ENCODE measurements at places on chromosomes 3 and 15.

DNA sequence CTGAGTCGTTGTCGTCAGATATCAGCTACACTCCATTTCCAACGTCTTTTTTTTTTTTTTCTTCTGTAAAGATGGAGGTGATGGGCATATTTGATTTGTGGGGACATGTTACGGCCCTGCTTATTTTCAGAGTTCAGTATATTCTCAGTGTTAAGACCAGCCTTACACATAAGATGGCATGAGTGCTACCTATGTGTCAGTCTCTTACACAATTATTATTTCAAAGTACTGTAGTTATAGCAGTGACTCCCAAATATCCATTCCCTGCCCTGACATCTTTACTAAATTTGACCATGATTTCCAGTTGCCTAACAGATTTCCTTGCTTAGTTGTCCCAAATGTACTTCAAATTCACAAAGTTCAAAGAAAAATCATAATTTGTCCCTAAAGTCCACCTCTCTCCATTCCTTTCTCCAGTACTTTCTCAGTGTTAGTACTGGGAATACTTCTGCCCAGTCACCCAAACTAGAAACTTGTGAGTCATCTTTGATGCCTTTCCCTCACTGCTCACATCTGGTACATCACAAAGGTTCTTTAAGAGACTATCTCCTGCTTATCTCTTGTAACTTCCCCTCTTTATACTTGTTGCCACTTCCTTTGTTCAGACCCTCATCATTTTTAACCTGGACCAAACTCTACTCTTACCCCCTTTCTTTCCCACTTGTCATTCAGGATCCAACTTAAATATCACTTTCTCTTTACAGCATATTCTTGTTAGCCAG, 67.0 kb downstream of the ZNF609 start:
- no peak for DNase-seq

DNA sequence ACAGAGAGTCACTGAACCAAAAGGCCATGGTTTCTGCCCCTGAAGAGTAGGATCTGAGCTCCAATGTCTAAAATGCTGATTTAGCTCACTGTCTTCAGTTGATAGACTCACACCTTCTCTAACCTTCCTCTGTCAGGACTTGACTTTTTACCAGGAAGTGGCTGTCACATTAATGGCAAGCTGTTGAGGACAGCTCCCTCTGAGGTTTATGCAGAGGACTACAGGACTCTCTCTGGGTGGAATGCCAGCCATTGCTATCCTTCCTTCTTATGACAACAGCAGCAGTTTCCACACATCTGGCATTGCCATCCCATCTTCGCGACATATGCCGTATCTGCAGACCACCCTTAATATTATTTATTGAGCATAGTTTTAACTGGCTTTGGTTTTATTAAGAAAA, 103.8 kb upstream of the PRICKLE2 start:
- DNase-seq = no peak

- DNase-seq = no peak
These were observed 17.4 kb downstream of the PDHB start for GRCh38 chr3:58416191-58416590.

DNA sequence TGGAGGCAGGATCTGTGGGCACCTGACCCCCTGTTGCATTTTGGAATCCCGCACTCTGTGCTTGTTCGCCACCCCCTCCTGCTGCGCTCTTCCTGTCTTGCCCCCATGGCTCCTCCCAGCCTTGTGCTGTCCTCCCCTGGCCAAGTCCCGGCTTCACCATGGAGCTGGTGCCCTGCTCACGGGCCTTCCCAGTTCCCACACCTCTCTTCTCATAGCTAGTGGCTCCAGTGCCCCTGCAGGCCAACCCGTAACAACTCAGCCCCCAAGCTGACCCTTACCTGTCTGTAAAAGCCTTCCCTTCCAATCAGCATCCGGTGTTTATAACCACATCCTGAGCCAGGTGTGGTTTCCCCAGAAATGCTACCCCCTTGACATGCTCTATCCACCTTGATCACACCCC, 407.7 kb upstream of the C2CD4B start:
- DNase-seq = no peak

- DNase-seq = no peak
These were observed 22.0 kb downstream of the ASTE1 start for GRCh38 chr3:131004603-131005002.

- peak; percentile 16 for DNase-seq
These were observed 33.3 kb upstream of the PAQR5 start for GRCh38 chr15:69265347-69265955.

DNA sequence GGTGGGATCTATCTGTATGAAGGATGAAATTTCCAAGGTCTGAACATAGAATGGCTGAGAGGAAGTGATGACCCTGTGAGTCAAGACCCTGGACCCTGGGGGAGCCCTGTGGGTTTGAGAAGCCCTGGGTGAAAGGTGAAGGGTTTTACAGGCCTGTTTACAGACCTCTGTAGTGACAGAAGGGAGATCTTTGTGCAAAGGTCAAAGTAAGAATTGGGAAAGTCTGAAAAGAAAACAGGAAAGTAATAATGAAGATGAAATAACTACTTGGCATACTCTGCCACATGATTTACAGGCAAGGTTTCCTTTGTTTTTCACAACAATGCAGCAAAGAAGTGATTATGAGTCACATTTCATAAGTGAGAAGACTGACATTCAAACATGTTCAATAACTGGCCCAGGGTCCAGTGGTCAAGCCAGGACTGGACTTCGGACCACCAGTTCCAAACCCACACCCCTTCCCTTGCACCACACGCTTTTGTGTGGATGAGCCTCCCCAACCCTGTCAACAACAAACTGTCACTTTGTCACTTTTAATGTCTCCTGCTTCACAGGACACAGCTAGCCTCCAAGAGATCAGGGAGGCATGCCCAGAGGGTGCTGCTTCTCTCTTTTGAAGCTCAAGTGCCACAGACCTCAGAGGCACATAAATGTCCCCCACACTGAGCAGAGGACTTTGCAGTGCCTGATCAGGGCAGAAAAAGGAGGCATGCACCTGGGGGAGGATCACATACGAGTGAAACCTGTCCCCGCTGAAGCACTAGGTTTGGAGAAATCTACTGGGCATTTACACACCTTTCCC, 21.5 kb downstream of the CD86 start:
- no peak for DNase-seq

DNA sequence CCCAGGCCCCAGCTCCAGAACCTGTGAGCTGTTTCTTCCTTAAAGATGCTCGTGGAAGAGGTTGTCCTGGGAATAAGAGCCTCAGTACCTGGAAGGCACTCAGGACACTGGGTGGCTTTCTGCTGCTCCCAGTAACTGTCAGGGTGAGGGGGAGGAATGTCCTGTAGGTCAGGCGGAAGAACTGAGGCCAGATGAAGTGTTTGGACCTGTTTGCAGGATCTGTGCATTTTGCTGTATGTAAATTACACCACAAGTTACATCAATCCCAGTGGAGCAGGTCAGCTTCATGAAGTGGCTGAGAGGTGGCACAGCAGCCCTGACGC, 27.1 kb downstream of the HDAC11 start:
- DNase-seq = no peak

DNA sequence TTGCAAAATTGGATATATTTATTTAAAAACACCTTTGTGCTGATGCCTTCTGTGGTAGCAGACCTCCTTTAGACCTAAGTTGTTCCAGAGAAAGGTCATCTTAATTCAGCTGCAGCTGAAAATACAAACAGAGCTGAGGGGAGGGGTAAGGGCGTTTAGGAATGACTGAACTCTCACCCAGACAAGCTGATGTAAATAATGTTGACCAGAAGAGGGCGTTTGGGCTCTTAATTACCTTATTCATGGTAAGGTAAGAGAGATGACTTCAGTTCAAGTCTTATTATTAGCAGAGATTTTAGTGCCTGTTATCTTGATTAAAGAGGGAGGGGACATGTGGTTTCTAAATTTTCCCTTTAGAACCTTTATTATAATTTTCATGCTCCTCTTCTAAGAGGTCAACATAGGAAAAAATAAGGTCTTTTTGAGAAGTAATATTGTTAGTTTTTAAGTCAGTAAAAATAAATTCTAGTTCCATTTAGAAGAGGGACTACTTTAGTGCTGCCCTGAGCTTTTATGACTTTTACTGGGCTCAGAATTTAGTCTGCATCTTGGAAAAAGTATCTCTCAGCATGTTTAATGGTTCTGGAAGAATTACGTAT, 46.3 kb downstream of the GPR171 start:
- DNase-seq = peak; percentile 71

DNA sequence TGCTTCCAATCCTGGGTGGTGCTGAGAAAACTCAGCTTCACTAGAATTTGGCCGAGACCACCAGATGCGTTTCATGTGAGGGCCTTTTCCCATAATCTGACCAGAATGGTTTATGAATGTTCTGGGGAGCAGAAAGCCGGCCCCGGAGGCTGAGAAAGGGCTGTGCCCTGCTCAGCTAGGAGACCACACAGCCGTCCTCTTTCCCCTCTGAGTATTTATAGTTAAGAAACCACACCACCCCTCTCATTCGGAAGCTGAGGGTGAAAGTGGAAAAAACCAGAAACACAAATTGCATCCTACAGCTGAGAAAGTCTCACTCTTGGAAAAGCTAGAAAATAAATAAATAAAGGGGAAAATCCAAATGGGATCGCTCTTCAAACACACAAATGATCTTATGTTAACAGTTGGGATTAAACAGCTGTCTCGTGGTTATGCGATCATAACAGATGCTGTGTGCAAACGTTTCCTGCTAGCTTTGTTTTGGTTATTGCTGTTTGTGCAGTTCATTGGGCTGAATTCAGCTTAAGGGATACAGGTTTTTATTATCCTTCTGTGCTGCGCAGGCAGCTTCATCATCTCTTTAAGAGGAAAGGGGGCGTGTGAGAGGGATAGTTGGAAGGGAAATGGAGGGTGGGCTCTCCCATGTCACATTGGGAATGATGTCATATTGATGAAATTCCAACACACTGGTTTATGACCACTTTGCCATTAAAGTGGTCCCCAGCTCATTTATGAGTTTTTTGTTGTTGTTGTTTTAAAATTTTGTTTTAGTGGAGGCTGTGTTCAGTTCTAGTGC, 1026.2 kb upstream of the NR2F2 start:
- DNase-seq = no peak

GRCh38 chr3:10508235-10508618, 2.8 kb upstream of the ATP2B2 start:
- DNase-seq = no peak

- DNase-seq = no peak
These were observed 23.8 kb downstream of the NIPA1 start for GRCh38 chr15:22810033-22810852.

- no peak for DNase-seq
These were observed 700.8 kb downstream of the SI start for GRCh38 chr3:164377466-164377865.

- no peak for DNase-seq
These were observed 51.2 kb upstream of the SAMMSON start for GRCh38 chr3:69948246-69948862.

DNA sequence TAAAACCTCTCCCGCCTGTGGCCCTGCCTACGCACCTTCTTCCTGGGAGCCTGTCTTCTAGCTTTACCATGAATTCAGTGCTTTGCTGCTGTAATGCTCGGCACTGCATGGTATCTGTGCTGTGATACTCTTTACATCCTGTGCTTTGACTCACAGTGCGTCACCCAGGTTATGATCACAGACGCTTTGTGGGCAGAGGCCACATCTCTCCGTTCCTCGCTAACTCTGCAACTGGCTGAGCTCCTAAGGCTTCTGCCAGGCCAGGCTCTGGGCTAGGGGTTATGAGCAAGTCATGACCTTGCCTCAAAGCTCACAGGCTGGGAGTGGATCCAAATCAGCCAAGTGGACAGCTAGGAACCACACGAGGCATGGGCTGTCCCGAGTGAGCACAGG, 23.2 kb downstream of the SPTBN5 start:
- DNase-seq = no peak

GRCh38 chr15:70625438-70625837, 137.9 kb downstream of the UACA start:
- peak; percentile 17 for DNase-seq

GRCh38 chr3:82814660-82815059, 1053.2 kb upstream of the GBE1 start:
- no peak for DNase-seq

All from B cell (primary cell).